ENCODE measurements at places on chromosomes 3 and 15.

DNA sequence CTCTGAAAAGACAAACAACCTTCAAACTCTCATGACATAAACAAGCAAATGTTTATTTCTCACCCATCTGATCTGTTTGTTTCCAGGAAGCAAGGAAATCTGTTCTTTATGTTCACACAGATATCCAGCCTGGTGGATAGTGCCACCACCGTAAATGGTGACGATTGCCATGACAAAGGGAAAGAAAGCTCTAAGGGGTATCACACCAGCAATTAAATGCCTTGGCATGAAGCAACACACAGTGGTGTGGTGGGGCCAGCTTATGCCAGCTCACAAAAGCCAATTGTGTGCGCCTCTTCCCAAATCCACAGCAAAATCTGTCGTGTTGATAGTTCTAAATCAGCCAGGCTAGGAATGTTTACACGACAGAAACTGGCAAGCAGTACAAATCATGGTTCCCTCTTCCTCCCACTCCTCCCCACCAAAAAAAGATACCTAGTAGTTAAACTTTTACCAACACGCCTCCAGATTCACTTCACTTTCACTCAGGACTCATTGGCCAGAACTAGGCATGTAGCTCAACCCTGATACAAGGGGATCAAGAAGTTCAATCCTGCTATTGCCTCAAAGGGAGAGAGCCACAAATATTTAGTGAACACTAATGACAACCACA lies 189.2 kb upstream of the SLCO3A1 start:
- no peak for DNase-seq

- DNase-seq: no peak
Observed at GRCh38 chr3:156109989-156110388, 10.4 kb upstream of the KCNAB1 start.

- no peak for DNase-seq
Observed at GRCh38 chr3:59606638-59607266, 556.9 kb upstream of the CFAP20DC start.

- no peak for DNase-seq
Observed at GRCh38 chr3:158827773-158828172, 25.9 kb downstream of the MFSD1 start.

GRCh38 chr3:57199895-57200297 lies at the start of gene HESX1:
Gene HESX1, minus strand, starts transcription at chr3:57199978. Its CDS starts 60 bp downstream, at chr3:57199918.
- DNase-seq: no peak

GRCh38 chr3:178436773-178437172 lies 99.5 kb upstream of the KCNMB2 start:
- peak; percentile 16 for DNase-seq

DNA sequence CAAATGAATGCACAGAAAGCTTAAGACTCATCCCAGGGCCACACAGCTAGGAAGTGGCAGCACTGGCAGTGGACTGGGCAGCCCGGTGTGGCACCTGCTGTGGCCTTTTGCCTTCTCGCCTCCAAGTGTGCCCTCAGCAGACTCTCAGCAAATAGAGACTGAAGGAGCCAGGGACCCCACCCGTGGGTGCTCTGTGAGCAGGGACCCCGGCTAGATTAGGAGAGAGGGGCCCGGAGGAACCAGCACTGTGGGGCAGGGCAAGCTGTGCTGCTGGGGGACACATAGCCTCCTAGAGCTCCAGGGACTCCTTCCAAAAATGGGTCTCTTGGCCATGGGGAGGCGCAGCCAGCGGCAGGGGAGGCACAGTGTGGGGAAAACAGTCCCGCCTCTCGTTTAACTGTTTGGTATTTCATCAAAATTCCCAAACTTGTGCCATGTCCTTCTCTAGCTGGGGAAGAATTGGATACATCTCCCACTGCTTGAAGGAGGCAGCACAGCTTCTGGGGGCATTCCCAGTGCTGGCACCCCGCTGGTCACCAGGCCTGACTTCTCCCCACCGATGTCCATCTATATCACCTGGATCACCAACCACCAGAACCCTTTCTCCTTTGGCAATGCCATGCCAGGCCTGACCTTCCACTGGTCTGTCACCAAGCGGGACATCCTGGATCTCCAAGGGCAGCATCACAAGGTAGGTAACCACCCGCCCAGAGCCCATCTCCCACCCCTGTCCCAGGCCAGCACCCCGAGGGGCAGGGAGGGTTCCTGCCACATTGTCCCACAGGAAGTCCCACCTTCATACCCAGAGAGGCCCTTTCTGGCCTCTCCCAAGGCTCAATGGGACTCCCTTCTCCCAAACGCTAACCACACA lies 12.0 kb upstream of the TXNRD3 start:
- no peak for DNase-seq

- no peak for DNase-seq
Observed at GRCh38 chr3:154657218-154657617, 227.2 kb upstream of the GPR149 start.

GRCh38 chr3:143648708-143649107 lies 199.6 kb downstream of the SLC9A9 start:
- no peak for DNase-seq

DNA sequence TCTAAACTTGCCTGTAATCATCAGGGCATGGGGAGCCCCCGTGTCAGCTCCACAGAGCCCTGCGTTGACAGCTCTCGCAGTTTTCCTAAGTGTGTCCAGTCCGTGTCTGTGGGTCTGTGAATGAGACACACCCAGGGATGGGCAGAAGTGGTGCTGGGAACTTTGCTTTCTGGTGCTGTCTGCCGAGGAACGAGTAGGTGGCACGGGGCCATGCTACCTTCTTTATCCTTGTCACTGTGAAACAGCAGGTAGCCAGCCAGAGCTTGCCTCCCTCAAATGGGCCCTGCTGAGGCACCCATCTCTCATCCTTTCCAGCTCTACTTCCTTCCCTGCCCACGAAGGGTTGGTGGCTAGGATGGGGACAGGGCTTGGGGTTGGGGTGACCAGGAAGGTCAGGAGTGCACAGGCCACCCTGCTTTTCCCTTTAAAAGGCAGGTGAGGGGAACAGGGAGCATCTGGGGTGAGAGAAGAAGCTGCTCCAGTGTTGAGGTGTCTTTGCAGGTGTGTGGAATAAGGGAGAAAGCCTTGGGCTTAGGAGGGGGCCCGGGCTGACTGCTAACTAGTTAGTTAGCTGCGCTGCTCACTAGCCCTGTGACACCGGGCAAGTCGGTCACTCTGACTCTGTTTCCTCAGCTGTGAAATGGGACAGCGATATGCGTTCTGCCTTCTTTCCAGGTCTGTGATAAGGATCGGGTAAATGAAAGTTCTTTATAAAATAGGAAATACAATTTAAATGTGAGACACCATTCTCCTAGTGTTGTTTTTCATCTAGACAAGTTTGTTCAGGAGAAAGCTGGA lies 27.9 kb downstream of the PDIA5 start:
- no peak for DNase-seq

DNA sequence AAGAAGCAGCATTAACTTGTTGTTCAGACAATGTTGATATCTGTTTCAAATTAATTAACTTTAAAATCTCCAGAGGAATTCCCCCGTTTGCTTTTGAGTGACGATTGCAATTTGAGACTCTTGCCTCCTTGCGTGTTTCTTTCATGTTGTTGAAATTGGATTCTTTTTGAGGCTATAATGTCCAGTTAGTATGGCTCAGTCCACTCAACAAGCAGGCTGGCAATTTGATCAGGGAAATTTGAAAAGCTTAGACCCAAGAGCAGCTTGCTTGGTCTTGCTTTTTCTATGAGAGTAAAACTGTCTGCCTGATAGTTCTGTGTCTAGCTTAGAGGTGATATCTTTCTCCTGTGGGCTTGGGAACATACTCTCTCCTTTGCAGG lies 2.0 kb downstream of the ARID3B start:
- no peak for DNase-seq

DNA sequence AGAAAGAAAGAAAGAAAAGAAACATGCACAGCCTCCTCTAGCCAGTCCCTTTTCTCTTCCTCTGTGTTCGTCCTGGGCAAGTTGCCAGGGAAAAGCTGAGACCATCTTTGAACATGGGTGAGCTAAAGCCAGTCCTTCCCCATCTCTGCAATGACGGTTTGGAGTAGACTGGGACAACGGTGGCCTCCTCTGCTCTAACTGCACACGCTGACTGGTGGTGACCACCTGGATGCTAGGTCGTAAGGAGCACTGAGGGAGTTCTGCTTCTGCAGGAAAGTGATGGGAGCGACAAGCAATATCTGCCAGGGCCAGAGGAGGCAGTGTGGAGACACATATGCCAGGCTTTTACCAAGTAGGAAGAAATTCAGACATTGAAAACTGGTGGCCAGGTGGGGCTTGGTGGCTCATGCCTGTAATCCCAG lies 111.7 kb downstream of the NUP210 start:
- peak; percentile 3 for DNase-seq

DNA sequence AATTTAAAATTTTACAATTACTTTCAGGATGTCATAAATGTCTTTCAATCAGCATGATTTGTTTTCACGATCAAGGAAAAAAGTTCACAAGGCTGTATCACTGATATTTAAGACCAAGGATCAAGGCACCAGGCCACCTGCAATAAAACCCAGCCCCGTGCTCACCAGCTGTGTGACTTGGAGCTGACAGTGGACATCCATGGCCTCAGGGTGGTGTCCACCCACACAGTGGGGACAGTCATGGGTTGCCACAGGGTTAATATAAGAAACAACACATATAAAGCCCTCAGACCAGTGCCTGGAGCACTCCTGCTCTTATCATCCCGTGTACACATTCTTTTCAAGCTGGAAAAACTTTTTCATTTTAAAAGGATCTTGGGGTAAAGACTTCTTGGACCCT lies 56.5 kb downstream of the PCSK6 start:
- no peak for DNase-seq

DNA sequence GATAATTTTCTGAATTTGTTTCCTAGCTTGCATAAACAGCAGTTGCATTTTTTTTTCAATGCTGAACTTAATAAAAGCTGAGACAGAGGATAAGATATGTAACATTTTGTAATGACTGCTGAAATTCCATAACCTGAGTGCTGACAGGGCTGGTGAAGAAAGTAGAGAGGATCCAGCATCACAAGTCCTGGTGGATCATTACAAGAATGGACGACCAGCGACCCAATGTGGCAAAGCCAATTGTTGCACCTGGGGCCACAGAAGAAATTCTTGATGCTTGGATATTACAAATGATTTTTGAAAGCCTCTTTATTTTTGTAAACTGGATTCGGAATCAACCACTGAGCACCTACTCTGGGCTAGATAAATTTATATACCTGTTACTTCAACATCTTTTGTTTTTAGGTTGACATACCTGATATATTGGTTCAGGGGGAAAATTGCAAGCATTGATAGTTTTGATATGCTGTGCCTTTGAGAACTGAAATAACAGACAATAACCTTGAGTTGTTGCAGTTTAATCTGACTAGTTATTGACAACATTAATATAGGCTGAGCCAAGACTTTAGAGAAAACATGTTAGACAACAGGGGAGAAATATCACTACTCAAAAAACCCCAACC lies 3.9 kb upstream of the ACTL6A start:
- DNase-seq: peak; percentile 70

DNA sequence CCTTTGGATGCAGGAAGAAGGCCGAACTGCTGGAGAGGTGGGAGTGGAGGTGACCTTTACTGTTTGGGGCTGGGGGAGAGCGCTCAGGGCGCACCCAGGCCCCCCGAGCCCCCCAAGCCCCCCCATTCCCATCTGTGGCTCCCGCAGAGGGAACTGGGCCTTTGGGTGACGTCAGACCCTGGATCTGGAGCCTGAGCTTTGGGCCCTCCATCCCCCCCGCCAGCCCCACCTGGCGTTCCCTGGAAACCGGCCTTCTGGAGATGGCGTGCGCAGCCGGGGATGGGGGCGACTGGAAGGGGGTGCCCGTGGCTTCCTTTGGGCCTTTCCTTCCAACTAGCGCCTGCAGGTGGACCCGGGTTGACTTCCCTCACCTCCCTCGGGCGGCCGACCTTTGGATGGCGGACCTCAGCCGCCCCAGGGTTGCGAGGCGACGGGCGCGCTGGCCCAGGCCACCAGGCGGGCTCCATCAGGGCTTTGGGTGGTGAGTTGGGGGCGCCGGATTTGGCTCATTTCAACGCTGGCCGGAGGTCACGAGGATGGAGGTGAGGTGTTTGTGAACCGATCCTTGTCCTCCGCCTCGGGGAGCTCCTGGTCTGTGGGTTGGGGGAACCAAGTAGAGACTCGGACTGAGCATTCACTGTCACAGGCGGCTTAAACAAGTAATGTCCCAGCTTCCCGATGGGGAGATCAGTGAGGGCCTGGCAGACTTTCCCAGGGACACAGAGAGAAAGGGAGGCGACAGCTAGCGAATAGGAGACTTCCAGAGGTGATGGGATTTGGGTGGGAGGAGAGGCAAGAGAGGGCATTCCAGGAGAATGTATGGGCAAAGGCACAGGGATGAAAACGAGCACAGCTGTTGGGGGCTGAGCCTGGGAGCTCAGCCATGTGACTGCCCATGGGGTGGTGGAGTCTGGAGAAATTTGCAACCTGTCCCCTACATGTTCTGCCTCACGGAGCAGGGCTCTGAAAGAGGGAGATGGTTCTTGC lies 709 bp downstream of the SCAMP5 start:
- no peak for DNase-seq

DNA sequence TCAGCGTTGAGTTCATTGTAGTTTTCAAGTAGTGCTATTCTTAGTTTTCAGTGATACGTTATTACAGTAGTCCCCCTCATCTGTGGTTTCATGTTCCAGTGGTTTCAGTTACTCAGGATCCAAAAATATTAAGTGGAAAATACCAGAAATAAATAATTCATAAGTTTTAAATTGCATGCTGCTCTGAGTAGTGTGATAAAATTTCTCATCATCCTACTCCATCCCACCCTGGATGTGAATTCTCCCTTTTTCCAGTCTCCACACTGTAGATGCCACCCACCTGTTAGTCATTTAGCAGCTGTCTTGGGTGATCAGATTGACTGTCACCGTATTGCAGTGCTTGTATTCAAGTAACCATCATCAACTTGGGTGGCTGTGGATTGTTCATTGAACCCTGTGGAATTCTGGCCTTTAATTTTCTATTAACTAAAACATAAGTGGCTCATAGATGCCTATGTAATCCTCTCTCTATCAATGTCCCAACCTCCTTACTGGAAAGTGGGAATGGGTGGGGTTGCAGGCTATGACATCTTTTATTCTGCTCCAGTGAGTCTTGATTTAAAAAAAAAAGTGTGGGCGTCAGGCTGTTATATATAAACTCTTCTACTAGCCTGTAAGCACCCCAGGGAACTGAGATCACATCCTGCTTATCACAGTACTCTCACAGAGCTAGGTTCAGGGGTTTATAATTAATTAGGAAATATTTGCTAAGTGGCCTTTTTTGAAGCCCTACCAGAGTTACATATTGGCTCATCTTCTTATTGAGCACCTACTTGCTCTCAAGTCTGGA lies 97.5 kb downstream of the CFAP20DC start:
- no peak for DNase-seq

DNA sequence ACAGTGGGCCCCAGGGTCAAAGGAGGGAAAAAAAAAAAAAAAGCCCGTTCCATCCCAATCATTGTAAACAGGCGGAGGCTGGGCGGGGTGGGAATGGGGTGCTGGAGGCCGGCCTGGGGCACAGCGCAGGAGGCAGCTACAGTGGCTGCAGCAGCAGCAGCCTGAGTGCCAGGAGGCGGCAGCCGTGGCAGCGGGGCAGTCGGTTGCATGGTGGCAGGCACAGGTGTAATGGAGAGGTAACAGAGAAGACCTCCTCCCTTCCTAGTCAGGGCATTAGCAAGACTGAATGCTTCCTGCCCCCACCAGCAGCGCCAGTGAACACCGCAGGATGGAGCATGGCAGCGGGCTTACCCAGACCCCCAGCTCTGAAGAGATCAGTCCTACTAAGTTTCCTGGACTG lies 279.1 kb upstream of the TTC14 start:
- no peak for DNase-seq

Measured in glomerular endothelial cell (primary cell).